AG04450 (cell line): ENCODE measurements at places on chromosomes 2 and 18.

GRCh38 chr2:75055142-75055819, 96.8 kb downstream of the POLE4 start:
- no peak for DNase-seq

DNA sequence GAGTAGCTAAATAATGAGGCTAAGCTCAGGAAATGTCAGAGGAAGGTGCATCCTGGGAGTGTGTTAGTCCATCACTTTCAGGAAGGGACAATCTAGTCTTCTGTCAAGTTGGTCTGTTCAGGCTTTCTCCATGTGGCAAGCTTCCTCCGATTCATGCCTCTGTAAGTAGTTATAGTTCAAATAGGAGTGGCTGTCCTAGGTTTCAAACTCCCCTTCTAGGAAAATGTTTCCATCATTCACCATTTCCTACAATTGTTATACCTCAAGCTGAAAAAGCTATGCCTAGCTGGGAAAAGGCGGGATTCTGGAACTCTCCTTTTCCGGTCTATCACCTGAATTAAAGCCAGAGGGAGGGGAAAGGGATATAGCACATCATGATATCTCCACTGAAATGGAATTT, 287.7 kb upstream of the ZSWIM2 start:
- DNase-seq = no peak

GRCh38 chr2:123262856-123263255, 762.2 kb upstream of the CNTNAP5 start:
- DNase-seq = no peak

DNA sequence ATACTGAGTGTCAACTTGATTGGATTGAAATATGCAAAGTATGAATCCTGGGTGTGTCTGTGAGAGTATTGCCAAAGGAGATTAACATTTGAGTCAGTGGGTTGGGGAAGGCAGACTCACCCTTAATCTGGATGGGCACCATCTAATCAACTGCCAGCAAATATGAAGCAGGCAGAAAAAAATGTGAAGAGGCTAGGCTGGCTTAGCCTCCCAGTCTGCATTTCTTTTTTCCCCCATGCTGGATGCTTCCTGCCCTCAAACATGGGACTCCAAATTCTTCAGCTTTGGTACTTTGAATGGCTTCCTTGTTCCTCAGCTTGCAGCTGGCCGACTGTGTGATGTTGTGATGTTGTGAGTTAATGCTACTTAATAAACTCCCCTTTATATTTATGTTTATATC, 577.4 kb downstream of the CPS1 start:
- no peak for DNase-seq

DNA sequence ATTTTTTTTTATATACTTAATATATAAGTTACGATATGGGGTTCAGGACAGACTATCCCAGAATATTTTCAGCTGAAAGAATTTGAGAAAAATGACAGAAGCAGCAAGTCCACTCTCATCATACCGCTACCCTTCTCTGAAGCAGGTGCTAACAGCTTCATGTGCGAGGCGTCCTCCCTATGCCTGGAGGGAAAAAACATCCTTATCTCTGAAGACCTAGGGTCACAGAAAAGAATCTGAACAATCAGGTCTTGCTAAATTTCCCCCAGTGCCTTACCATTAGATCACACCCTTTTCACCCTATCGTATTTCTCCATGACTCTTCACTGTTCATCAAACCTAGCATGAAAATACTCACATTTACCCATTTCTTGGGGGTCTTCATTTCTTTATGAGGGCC, 51.9 kb upstream of the CREB1 start:
- no peak for DNase-seq

DNA sequence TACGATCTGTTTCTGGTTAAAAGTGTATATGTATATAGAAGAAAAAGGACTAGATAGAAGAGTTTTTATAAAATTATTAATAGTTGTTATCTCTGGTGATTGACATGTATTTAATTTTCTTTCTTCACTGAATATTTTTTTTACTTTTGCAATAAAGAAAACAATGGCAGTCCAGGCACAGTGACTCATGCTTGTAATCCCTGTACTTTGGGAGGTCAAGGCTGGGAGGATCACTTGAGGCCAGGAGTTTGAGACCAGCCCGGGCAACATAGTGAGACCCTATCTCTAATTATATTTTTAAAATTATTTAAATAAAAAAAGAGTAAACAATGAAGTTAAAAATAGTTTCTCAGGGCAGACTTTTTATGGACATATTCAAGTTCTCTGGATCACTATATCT, 114.7 kb downstream of the FAM117B start:
- DNase-seq = no peak

DNA sequence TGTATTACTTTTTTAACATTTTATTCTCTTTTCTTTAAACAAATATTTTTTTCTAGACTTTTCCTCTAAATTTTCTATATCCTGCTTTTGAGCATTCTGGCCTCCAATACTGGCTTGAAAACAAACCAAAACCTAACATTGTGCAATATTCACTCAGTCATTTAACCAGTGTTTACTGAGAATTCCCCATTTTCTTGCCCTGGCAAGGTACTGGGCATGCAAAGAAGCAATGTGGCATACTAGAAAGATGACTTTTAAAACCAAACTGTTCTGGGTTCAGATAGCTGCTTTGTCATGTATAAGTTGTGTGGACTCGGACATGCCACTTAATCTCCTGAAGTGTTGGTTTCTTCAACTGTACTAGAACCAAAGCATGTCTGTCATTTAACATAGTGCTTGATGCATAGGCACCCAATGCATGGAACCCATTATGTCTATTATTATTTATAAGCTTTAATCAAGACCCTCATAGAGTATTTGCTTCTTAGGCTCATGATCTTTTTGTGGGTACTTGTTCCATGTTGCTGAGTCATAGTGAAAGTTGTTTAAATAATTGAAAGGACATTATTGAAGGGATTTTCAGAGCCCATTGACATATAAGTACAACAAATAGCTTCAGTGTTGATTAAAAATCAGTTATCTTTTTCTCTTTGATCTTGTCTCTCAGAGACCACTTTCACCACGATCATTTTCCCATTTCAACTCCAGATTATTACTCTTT, 185.4 kb upstream of the OSR1 start:
- no peak for DNase-seq

DNA sequence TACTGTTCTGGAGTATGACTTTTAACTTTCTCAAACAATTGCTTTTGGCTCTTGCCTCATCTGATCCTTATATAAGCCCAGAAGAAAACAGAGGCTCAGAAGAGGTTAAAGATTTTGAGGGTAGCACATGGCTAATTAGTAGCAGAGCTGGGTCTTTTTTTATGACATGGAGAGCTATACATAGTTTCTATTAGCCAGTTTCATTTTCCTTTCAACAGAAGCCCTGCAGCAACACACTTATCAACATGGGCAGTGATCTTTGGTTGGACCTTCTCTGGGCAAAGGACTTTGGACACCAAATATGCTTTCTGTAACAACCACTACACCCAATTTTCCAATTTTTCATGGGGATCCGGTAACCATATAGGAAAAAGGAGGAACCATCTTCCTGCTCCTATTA, 64.9 kb downstream of the NCKAP5 start:
- DNase-seq = no peak

DNA sequence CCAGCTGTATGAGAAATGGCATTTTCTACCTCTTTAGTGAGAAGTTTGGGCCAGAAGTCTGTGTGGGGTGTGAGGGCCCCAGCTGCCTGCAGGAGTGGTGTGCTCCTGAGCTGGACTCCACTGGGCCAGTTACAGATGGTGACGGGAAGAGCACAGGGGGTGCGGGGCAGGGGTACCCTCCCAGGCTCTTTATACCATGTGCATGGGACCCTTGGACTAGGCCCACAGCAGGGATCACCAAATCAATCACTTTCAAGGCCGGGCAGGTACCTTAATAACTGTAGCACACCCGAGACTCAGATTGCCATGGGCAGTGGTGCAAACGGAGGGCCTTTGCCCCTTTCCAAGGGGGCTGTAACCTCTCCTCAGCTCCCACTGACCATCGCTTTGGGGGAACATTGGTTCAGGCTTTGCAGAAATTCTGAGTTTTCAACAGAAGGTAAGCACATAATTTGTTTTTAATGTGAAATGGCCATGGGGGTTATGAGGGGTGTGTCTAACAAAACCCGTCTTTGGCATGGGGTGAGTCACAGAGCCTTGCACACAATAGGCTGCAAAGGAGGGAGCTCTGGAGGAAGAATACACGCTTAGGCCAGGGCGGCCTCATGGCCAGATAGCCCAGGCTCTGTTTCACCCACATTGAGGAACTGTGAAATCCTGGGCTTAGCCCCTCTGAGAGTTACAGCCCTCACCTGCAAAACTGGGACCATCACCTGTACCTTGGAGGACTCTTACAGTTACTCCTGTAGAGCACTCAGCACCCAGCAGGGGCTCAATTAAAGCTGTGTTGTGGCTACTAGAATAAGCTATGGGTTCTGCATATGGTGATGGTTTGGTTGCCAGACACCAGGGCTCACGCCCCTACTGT, 141.0 kb upstream of the BCL2L11 start:
- no peak for DNase-seq

DNA sequence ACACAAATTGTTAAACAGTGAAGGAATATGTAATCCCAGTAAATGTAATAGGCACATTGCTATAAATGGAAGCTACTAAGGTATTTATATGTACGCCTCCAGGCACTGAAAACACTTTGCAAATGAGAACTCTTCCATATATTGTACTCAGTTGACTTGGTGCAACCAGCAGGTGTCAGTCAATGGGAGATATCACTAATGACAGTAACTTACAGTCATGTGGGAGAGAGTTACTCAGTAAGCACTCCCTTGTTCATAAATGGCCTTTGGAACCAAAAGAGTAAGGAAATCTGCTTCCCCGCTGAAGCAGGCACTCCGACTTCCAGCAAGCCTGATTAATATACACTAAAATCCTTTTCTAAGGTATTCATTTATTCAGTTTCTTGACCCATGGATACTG, 5.9 kb downstream of the MDH1 start:
- DNase-seq = no peak

DNA sequence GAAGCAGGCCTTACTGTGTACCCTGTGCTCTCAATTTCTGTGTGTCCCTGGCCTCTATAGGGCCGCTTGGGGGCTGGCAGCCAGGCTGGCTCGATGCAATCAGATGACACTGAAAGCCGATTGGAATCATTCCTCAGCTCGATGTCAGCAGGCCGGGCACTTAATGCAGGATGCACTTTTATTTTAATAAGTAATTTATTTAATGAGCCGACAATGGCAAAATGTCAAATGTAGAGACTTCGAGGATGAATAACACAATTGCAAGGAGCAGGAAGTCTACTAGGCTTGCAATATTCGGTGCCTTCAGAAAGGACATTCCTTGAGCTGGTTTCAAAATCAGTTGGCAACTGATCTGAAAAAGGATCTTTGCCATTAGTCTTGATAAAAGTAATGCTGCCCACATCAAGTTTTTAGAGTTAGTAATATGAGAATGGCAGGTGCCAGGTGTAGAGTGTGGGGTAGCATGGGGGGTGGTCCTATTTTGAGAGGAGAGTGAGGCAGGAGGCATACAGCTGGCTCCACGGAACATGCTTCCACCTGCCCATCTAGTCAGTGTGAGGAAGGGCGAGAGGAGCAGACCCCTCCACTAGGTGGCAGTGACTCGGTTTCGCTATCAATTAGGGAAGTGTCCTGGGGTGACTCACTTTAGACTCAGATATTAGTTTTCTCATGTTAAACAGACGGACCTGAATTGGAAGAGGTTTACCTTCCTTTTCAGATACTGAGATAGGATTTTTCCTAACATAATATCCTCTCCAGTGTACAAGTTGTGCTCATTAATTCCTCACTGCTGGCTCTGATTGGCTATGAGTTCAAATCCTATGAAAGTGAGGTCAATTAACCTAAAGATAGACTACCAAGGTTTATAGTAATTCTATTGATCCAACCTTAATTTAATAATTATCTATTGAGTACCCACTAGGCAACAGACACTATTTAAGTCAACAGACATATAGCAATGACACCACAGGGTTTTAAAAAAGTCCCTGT, 80.9 kb downstream of the NABP1 start:
- DNase-seq = no peak

DNA sequence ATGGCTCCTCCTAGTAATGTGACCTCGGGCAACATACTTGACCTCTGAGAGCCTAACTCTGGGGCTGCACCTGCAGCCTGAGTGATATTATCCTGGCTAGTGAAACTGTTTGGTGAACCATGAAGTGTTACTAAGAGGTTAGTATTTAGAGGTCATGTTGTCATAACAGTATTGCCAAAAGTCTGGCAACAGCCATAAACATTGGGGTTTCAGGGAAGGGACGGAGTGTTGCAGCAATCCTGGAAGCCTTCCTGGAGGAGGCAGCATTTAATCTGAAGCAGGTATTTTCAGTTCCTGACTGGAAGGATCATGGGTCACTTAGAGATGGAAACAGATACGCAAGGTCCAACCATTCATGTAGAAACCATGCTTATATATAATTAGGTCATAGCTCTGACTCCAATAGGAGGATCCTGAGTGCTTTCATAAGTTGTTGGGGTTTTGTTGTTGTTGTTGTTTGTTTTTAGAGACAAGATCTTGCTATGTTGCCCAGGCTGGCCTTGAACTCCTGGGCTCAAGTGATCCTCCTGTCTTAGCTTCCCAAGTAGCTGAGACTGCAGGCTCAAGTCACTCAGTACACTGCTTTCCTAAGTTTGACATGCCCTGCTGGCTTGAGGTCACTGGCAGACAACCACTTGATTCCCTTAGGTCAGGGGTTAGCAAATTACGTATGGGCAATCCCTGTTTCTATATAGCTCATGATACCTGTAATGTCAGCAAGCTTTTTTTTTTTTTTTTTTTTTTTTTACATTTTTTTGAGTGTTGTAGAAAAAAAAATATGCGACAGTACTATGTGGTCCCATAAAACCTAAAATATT, 21.5 kb downstream of the GPR39 start:
- no peak for DNase-seq

DNA sequence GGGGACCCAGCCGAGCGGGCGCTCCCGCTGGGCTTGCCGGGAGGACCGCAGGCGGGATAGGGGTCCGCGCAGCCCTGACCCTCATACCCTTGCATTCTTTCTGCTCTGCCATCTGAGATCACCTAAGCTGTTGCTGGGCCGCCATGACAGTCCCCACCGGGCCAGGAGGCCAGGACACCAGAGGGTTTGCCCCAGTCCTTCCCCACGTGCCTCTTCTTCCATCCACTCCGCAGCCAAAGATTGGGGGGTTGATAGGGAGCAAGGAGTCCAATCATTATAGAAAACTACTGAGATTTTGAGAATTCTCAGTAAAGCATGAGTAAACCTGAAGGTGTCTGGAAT, 453 bp upstream of the GRB14 start:
- DNase-seq = no peak

- DNase-seq = no peak
Measured at GRCh38 chr2:44943693-44944101, 2.2 kb downstream of the SIX3 start.

- no peak for DNase-seq
Measured at GRCh38 chr2:192194265-192194865, 368 bp downstream of the TMEFF2 start.

- DNase-seq = peak; percentile 67
Measured at GRCh38 chr2:235468978-235469655, 24.7 kb upstream of the AGAP1 start.

GRCh38 chr2:14234911-14235310, 397.6 kb upstream of the LRATD1 start:
- no peak for DNase-seq

- no peak for DNase-seq
Measured at GRCh38 chr2:84870306-84870705, 10.6 kb downstream of the TRABD2A start.

- no peak for DNase-seq
Measured at GRCh38 chr2:105515581-105516415, 116.9 kb upstream of the FHL2 start.
